ENCODE measurements at places on chromosomes 2 and 18.

GRCh38 chr2:27494284-27494943 lies 586 bp downstream of the FNDC4 start:
- DNase-seq: no peak

DNA sequence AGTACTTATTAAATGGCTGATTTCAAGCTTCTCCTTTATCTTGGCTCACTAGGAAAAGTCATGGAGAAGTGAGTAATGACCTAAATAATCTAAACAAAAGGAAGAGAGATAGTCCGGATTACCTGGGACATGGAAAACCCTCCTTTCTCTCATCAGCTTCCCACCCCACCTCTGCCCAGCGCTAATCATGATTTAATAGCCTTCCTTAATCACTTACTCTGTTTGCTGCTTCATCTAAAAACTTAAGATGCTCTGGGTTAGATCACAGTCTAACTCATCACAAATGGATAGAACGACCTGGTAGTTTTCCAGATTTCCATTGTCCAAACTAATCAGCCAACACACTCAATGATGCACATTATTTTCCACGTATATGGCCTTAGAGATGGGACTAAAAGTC lies 87.8 kb upstream of the THOC1 start:
- DNase-seq: no peak

GRCh38 chr2:19717446-19717845 lies 184.3 kb downstream of the TTC32 start:
- DNase-seq: no peak

GRCh38 chr2:103789381-103790095 lies 1027.7 kb downstream of the TMEM182 start:
- DNase-seq: no peak

- peak; percentile 47 for DNase-seq
Measured at GRCh38 chr2:25606892-25607291, 66.5 kb downstream of the DTNB start.

DNA sequence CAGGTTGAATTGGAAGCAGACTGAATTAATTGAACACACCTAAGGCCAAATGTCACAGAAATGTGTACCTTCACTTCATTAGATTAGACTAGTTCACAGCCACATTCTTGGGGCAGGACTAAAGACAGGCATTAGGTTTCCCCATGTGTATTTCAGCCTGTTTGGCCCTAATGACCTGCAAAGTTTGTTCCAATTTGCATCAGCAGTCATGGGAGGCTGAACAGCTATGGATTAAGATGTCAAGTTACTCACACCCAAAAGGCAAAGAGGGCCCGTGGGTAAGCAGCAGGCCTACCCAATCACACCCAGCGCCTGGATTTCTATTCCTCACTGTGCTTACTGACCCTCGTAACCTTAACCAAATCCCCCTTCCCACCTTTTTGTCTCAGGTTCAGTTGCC lies 99.6 kb upstream of the RIOK3 start:
- no peak for DNase-seq

GRCh38 chr2:234241656-234242458 lies 191.4 kb downstream of the SPP2 start:
- no peak for DNase-seq

DNA sequence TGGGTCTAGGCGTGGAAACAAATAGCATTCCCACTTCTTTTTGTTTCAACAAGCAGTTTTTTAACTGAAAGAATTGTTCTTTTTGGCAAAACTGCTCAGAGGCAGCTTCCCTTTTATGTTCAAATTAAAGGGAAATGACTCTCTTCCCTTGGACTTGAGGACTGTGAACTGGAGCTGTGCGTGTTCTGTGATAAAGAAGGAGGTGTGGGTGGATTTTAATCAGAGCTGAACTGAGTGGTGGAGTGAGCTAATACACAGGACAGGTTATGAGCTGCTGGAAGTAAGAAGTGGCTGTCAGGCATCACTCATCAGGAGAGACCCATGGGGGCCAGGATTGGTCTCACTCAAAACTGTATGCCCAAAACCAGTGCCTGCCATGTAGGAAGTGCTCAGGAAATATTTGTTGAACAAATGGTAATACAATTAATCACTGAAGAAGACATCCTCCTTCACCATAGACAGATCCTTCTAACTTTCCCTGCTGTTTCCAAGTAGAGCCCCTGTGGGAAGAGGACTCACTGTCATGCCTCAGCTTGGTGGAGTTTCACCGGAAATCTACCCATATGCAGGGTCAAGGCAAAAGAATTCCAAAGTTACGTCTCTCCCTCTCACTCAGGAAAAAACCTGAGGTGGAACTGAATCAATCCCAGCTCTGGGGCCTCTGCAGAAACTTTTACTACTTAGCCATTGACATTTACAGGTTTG lies 55.9 kb downstream of the FEZ2 start:
- no peak for DNase-seq

- no peak for DNase-seq
Measured at GRCh38 chr18:76951456-76952247, 129.3 kb downstream of the ZNF236 start.

DNA sequence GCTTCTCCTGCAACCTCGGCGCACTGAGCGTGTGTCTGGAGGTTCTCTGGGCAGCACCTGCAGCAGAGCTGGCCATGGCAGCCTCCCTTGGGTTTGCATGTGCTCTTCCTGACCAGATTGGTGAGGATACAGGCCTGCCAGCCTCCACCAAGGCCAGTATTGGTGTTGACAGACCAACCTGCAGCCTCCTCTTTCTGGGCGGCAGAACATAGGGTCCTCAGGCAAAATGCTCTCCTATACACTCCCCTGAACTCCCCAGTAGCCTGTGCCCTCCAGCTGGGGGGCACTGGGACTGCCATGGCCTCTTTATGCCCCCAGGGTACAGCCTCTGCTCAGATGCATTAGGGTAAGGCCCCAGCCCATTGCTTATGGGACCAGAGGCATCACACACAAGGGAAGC lies 131.9 kb upstream of the SPRED2 start:
- DNase-seq: no peak
